Central memory CD8-positive, alpha-beta T cell (primary cell): ENCODE measurements at places on chromosomes 16 and 17.
A peak's percentile ranks its signal among the peaks of the same experiment; 100 is the strongest.

DNA sequence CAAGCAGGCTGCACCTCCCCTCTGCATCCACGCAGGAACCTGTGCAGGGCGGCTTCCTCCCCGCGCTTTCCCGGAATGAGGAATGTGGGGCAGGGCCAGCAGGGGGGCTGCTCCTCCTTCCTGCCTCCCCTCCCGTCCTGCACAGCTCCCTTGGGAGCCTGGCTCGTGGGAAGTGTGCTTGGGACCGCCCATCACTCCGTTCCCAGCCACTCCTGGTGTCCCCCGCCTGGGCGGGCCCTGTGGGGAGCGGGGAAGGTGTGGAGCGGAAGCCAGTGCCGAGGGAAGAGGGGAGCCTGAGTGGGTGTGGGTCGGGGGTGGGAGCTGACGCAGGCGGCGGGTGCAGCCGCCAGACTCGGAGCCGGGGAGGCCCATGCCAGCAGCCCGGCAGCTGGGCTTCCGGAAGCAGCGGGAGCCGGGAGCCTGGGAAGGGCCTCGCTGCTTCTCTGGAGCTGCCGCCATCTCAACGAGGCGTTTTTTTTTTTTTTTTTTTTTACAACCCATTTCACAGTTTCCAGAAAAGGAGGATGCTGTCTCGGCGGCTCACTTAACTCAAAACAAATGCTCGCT, 24.1 kb downstream of the BAHCC1 start:
- no peak overlapping the region for H3K27ac ChIP-seq
- no peaks in the 10 kb centered on the region for H3K4me1 ChIP-seq
- peaks cover 5% of the 10 kb centered on the region for H3K36me3 ChIP-seq
- H3K27me3 ChIP-seq = no peaks in the 10 kb centered on the region
- DNase-seq = no peak

DNA sequence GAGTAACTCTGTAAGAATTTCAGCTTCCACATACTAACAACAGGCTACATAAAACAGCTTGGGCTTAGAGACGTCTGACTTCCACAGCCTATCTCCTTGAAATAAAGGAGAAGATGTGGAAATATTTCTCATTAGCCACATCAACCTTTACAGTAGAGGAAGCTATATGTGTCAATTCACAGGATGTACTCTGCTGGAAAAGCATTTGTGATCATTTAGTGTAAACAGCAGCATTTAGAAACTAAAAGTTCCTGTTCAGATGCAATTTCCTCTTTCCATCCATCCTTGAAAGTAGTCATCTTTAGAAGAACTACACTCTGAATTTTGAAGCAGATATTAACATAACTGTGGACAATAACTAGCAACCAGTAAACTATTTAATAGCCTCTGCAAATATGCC, 46.2 kb downstream of the XPO6 start:
- peaks cover 61% of the 10 kb centered on the region for H3K4me1 ChIP-seq
- no peak overlapping the region for H3K27ac ChIP-seq
- no peaks in the 10 kb centered on the region for H3K27me3 ChIP-seq
- H3K36me3 ChIP-seq = peaks cover 50% of the 10 kb centered on the region
- DNase-seq = no peak

DNA sequence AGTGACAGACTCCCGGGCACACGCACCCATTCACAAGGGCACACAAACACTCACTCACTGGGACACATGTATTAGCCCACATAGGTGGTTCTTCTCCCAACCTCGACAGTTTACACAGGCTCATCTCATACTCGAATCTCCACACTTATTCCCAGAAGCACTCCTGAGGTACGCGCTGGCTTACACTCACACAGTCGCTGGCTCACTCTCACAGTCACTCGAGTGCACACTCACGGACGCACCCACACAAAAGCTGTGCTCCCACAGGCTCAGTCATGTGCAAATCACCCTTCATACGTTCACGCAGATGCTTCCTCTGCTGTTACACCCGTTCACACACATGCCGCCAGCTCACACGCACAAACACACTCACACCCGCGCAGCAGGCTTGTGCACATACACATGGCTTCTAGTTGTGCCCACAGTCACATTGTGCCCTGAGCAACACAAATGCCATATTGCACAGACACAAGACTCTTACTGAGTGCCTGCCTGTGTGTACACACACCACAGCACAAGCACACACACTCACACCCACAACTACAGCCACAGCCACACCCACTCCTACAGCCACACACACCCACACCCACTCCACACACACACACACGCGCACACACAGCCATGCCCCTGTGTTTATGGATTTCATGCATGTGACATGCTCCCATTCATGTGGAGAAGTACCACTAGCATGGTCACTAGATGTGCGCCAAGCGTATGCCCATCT, 8.4 kb upstream of the PRR29 start:
- H3K4me1 ChIP-seq = peaks cover 64% of the 10 kb centered on the region
- H3K27me3 ChIP-seq = no peaks in the 10 kb centered on the region
- peak overlapping the region; percentile 80 for H3K4me3 ChIP-seq
- no peak for DNase-seq
- H3K36me3 ChIP-seq = peaks cover 5% of the 10 kb centered on the region

- H3K36me3 ChIP-seq = no peaks in the 10 kb centered on the region
- peaks cover 63% of the 10 kb centered on the region for H3K27me3 ChIP-seq
- no peak for DNase-seq
- no peak overlapping the region for H3K27ac ChIP-seq
- H3K4me1 ChIP-seq = no peaks in the 10 kb centered on the region
Measured at GRCh38 chr16:71255721-71256120, 25.2 kb upstream of the HYDIN start.

- no peak for DNase-seq
- H3K27me3 ChIP-seq = no peaks in the 10 kb centered on the region
- no peak overlapping the region for H3K4me3 ChIP-seq
- no peak overlapping the region for H3K27ac ChIP-seq
Measured at GRCh38 chr17:226108-227077, 44.9 kb upstream of the DOC2B start.

- no peaks in the 10 kb centered on the region for H3K27me3 ChIP-seq
- DNase-seq = no peak
- peak overlapping the region; percentile 93 for H3K27ac ChIP-seq
- H3K4me1 ChIP-seq = peaks cover 33% of the 10 kb centered on the region
- H3K36me3 ChIP-seq = peaks cover 25% of the 10 kb centered on the region
- peak overlapping the region; percentile 88 for H3K4me3 ChIP-seq
Measured at GRCh38 chr16:28846933-28847273, 755 bp upstream of the TUFM start.

DNA sequence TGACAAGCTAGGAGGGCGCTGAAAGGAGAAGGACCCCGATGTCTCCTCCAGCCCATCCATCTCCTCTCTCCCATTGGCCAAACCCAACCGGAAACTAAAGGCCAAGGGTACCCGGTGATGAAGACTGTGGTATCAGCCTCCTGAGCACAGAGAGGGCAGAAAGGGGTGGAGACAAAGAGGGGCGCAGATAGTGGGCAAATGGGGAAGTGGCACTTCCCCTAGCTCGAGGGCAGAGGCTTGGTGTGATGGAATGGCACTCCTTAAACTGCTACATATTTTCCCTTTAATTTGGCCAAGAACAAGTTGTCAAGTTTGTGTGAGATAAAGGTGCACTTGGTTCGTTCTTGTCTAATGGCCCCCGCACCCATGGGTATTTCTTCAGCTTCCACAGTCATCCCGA, 27.8 kb downstream of the IL4R start:
- H3K27me3 ChIP-seq = no peaks in the 10 kb centered on the region
- H3K27ac ChIP-seq = peak overlapping the region; percentile 68
- peaks cover 24% of the 10 kb centered on the region for H3K4me1 ChIP-seq
- DNase-seq = no peak
- peaks cover 44% of the 10 kb centered on the region for H3K36me3 ChIP-seq
- H3K4me3 ChIP-seq = no peak overlapping the region

- no peak for DNase-seq
- peak overlapping the region; percentile 46 for H3K27ac ChIP-seq
- H3K4me3 ChIP-seq = no peak overlapping the region
Measured at GRCh38 chr17:44074231-44074910, 3.8 kb downstream of the G6PC3 start.

DNA sequence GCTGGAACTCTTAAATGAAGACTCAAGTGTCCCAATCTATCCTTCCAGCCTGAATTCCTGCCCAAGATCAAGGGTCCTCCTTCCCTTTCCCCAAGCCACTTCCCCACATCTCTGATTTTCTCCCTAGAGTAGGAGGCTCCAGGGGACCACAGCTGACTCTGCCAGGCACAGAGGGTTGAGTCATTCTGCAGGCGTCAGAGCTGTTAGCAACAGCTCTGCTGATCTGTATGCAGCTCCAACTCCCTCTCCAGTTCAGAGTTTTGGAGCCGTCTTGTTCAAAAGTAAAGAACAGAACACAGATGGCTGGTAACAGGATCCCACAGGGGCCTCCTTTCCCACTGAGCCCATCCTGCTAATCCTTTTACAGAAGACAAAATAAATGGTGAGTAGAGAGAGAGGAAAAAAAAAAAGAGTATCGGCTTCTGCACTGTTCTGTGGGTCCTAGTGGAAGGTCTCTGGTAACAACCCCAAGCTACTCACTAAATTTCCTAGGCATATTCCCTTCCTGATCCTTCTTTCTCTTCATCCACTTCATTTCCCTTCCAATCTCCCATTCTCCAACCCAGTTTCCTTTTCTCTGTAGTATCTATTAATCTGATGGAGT, 13.4 kb upstream of the TAOK1 start:
- peaks cover 16% of the 10 kb centered on the region for H3K27me3 ChIP-seq
- no peaks in the 10 kb centered on the region for H3K4me1 ChIP-seq
